ENCODE measurements at places on chromosomes 4 and X.
A peak's percentile ranks its signal among the peaks of the same experiment; 100 is the strongest.

DNA sequence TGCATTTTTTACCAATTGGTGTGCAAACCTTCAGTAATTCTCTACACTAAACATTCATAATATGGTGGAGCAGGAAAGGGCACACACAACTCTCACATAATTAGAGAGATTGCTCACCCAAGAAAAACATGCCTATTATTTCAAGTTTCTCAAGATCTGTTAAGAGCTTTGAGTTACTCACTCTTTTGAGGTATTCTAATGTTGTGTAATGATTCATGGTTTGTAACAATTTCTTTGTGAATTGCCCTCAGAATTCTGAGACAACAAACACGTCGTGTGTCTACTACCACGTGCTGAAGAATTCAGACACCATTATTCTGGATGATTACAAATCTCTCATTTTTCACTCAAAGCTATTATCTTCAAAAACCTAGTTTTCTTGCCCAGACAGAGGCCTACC, 82.8 kb downstream of the PDGFC start:
- DNase-seq = no peak

GRCh38 chr4:56856656-56857055, 35.2 kb upstream of the SPINK2 start:
- no peak for DNase-seq

GRCh38 chr4:155444721-155445120, 68.0 kb upstream of the MAP9 start:
- no peak for DNase-seq

- DNase-seq = no peak
Observed at GRCh38 chrX:28324321-28324721, 262.9 kb upstream of the IL1RAPL1 start.

DNA sequence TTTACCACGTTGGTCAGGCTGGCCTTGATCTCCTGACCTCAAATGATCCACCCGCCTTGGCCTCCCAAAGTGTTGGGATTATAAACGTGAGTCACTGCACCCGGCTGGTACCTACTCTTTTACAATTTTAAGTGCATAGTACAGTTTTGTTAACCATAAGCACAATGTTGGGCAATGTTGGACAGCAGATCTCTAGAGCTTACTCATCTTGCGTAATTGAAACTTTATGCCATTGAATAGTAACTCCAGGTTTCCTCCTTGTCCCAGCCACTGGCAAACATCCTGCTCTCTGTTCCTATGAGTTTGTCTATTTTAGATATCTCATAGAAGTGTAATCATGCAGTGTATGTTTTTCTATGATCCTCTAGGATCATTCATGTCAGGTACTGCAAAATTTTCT, 9.3 kb upstream of the CPE start:
- no peak for DNase-seq

DNA sequence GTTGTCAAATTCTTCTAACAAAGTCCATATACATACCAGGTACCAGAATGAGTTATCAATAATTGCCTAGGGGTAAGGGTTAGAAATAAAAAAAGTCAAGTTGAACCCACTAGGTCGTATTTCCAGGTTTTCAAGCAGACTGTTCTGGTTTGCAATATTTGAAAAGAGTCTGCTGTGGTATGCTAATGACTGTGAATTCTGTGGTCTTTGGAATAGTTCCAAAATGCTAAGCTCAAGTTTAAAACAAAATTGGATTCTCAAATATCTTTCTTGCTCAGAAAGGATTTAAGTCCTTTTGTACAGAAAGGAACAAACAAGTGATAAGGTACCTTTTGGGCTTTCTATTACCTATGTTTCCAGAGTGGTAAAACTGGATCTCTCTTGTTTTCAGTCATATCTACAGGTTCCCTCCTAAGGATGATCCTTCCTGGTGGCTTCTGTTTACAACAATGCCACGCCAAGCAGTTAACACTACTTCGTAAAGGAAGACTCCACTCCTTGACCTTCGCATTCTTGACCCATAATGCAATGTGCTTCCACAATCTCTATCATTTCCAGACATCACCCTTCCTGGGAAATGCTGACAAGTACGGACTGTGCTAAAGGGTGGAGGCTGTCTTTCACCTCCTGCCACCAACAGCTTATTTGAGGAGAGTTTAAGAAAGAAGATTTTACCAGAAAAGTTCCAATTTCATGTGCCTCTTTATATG, 531.7 kb upstream of the FTHL17 start:
- no peak for DNase-seq

DNA sequence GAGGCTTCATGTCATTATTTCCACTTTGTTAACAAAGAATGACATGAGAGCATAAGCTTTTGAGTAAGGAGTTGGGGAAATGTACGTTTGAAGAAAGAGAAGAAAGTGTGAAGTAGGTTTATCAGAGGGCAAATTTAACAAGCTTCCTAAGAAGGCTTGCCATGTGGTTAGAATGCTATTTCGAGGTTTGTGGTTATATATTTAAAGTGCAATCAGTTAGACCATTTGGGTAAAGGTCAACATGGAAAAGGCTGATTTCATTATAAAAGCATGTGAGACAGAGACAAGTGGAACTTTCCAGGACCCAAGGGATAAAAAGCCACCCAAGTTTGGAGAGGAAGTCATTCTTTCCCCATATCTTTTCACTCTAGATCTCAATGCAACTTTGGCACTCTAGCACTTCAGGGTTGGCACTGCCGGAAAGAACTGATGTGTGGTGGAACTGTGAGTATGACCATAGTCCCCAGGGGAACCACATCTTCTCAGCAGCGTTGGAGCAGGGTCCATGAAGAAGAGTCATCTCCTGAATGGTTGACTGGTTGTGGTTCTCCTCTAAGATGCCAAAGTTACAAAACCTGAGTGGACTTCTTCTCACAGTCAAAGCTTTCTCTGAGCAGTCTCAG, 529.9 kb downstream of the MID1IP1 start:
- no peak for DNase-seq

DNA sequence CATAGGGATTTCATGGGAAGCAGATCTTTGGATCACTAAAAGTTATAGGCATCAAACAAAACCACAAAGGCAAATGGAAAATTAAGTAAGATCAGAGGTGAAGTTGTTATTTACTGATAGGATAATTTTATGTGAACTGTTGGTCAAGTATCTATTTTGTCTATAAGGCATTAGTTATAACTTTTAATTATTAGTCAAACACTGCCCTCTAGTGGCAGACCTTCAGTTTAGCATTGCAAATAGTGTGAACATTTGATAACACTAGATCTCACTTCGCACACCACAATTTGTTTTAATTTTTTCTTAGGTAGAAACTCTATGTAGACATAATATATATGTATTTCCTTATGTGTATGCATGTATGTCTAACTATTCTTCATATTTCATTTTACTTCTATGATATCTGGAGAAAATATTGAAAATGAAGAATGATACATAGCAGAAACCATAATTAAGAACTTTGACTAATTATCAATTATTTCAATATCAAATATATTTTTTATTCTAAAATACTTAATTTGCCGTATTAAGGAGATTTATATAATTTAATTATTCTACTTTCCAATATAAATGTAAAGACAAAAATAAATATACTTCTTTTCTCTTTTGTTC, 214.5 kb upstream of the TACR3 start:
- no peak for DNase-seq

GRCh38 chrX:150324035-150324728, 38.9 kb upstream of the MAMLD1 start:
- DNase-seq = peak; percentile 16

DNA sequence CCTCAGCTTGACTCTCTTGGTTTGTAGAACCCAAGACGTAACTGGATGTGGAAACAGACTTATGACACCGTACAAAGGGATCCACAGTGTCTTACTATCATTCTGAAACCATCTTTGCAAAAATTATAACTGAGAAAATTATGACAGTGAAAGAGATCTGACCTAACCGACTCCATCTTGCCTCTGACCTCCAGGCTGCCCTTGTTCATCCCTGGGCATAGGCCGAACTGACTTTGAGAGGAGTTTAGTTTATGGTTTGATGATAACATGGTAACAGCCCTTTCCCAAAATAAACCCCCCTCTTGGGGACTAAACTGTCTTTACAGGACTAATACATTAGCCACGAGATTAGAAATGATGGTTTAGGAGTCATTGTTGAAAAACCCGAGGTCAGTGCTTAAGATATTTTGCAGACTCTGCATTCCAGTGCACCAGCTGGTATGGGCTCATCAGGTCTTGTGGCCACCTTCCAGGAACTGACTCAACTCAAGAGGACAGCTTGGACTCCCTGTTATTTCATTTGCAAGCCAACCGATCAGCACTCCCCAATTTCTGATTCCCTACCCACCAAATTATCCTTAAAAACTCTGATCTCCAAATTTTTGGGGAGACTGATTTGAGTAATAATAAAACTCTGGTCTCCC, 49.6 kb downstream of the CASP3 start:
- DNase-seq = no peak

GRCh38 chr4:624705-625590, at the start of gene PDE6B:
PDE6B (plus strand) TSS chr4:625573; CDS start chr4:625627, 54 bp downstream.
- DNase-seq = no peak

DNA sequence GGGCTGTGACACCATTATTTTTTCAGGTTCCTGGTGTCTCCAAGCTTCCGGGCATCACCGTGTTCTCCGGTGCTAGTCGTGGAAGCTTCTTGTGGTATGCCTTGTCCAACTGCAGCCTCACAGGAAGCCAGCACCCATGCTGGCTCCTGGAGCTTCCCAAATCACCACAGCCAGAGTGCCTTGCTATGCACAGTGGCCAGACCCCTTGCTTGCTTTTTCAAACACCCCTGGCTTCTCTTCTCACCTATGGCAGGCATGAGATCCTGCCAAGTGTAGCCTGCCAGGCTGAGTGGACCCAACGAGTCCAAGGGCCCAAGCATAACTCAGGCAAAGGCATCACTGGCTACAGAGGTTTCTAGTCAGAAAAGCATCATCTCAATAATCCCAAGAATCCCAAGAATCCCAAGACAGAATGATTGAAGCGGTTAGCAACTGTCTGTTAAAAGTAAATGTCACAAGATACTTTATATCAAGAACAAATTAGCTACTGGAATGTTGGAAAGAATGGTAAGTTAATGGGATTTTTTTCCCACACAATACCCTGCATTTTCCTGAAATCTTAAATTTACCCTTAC, 1522.9 kb downstream of the PCDH18 start:
- DNase-seq = no peak

GRCh38 chrX:12866451-12867377, at the start of gene TLR7:
TLR7 (plus strand) TSS chrX:12867072; CDS start chrX:12867579, 507 bp downstream.
- DNase-seq = no peak

- DNase-seq = no peak
Observed at GRCh38 chr4:108191269-108191914, 22.7 kb upstream of the LEF1 start.

DNA sequence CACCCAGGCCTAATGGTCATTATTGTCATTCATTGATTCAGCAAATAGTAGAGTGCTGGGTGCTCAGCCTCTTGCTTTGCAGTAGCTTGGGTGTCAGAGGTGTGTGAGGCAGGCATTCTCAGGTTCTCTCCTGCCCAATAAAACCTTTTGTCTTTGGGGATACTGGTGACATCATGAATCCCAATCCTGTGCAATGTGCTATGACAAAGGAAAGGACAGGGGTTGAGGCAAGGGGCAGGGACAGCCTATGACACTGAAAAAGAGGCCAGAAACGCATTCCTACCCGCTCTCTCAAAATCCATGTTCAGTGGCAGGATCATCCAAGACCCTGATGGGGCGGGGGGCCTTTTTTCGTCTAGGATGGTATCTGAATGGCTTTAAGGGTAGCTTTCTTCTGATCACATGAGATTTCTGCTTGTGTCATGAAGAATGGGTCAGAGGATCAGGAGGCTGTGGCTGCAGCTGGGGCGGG, 1.5 kb upstream of the FAM193A start:
- DNase-seq = no peak

GRCh38 chrX:110171442-110171841, 146.4 kb downstream of the AMMECR1 start:
- no peak for DNase-seq

DNA sequence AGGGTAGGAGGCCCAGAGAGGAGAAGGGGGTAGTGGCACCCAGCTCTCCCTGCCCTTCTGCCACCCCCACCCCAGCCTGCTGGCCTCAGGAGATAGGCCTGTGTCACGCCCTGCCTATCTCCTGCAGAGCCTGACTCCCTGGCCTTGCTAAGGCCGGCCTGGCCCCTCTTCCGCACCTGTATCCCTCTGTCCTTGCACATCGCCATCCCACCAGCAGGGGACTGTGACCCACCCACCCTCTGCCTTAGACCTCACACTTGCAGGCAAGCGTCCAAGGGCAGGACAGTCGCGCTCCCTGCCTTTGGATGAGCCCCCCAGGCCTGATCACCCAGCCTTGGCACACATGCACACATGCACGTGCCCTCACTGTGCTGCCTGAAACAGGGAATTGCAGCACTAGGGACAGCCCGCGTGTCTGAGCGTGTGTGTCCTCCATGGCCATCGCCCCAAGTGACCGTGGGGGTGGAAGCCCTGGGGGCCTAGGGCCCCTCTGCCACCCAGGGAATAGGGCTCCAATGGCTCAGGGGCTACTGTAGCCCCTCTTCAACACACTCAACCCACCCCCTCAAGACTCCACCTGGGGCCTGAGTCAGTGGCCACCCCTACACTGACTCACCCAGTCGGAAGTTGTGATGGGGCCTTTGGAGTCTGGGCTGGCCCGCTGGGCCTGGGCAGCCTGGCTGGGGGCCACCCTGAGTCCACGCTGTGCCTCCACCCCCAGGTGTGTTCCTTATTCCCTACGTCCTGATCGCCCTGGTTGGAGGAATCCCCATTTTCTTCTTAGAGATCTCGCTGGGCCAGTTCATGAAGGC, 2.1 kb downstream of the SLC6A8 start:
- DNase-seq = no peak

DNA sequence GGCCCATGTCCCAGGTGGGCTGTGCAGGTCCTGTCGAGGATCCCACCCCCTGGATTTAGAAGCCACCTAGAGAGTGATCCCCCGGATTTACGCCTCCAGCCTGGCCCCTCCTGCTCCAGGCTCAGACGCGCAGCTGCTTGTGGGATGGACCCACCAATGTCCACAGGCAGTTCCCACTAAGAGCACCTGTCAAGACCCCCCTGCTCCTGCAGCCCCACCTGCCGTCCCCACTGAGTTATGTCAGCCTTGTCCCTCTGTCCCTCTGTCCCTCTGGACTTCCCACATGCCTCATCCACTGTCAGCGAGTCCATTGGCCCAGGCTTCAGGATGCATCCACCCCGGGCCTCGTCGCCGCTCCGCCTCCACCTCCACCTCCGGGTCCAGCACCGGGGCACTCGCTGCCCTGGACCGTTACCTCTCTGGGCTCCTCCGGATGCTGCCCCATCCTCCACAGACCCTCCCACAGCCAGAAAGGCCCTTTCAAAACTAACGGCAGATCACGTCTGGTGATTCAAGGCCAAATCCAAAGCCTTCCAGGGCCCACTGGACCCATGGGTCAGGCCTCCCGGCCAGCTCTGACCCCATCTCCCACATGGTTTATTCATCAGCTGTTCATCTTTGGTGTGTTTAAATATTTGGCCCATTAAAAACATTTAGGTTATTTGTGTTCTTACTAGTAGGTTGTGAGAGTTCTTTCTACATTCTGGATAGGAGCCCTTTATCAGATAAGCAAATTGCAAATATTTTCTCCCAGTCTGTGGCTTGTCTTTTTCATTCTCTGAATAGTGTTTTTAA, 28.3 kb downstream of the HTRA3 start:
- DNase-seq = no peak

DNA sequence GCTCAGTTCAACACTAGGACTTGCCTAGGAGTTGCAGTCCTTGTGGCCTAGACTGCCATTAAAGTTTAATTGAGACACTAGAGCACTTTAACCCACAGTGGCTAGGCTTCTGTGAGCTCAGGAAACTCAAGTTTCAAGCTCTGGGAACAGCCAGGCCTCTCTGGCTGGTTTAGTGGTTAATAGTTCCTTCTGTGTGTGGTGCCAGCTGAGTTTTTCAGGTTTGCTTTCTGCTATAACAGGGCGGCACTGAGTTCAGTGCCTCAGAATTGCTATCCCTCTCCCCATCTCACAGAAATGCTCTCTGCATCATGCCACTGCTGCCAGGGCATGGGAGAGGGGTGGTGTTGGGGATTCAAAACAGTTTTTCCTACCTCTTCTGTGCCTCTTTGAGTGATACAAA, 15.9 kb downstream of the MMAA start:
- DNase-seq = no peak
